ENCODE measurements at places on chromosomes 4 and X.

DNA sequence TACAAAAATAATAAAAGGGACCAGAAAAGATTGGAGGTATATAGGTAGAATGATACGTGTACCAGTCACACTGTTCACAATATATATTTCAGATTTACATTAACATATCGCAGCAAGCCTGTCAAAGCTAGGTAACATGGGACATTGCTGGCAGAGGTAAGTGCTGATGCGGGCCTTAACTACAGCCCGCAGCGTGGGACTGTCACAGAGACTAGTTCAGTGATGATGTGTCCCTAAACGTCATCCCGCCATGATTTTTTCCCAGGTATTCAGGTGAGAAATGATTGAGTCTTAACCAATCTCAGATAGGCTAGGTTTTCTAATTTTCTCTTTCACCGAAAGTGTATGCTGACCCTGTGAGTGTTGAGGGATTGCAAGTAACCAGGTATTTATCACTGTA, 7.8 kb upstream of the ATXN3L start:
- DNase-seq = no peak

DNA sequence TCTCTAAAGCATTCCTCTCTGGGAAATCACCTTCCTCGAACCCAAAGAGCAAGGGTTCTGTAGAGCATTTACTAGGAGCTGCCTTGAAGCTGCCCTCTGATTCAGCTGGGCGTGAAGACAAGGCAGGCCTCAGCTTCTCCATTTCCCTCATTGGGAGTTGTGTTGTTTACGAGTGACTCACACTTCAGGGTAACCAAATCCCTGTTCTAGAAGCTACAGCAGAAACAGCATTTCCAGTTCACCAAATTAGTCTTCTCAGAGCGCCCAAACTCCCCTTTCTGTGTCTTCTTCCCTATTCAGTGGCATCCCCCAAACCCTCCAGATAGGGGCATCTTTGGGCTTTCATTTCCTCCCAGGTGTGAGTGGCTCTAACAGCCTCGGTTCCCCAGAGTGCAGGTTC, 863 bp upstream of the XPNPEP2 start:
- no peak for DNase-seq

DNA sequence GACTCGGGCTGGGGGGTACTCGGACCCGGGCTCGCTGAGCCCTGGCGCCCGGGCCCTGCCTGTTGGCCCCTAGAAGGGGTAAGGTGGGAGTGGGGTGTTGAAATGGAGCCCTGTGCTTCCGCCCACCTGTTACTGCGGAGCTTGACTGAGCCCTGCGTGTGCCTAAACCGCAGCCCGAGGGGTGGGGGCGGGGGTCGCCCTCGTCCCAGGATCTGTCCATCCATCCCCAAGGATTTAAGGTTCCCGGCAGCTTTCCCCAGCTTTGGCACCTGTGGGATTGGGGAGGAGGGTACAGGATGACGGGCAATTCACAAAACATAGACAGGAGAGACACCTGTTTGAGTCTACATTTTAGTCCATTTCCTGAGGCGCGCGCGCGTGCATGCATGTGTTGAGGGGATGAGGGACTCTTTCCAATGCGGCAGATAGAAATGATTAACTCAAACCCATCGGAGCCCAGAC, 779 bp downstream of the GABRQ start:
- DNase-seq = no peak

DNA sequence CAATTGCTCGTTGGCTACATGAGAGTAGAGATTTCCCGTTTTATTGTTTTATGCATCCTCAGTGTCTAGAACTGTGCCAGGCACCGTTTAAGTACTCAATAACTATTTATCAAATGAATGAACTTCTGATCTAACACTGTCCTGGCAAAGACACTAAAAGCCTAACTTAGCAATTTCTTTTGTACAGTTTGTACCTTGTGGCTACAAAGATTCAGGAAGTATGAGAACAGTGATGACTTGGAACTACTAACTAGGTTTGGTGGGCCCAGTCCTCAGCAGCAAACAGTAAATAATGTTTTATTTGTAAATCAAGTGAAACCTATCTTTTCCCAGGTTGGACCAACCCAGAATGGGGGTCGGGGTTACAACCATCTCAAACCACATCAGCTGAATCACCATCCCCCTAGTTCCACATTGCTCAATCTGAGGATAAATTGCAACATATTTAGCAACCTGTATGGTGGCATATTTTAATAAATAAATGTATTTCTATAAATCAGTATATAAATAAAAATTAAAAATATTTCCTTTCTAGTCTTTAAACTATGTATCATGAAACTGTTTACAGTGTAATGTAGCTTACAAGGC, 12.3 kb upstream of the SCRG1 start:
- DNase-seq = no peak

DNA sequence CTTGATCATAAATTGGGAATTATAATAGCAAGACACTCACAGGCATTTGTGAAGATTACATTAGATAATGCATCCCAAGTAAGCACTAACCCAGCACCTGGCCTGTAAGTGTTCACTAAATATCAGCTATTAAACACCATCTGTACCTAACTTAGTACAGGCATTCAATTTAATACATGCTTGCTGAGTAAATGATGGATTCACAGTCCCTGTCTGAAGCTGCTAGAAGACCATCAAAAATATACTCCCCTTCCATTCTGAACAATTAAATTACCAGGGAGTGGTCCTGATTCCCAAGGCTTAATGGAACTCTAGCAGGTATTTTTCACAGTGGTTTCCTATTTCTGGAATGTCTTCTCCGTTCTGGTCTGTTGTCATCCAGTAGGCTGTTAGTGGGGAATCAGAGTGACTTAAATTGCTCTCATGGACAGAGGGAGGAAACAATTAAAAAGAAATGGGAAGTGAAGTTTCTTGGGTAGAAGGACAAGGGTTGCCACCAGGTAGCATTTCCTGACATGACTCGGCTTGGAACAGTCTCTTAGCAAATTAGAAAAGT, 233.9 kb downstream of the PTTG2 start:
- no peak for DNase-seq

- DNase-seq = no peak
These were observed 15.0 kb downstream of the BTK start for GRCh38 chrX:101370888-101371504.

- DNase-seq = no peak
These were observed 76.6 kb downstream of the HTRA3 start for GRCh38 chr4:8345946-8346814.

DNA sequence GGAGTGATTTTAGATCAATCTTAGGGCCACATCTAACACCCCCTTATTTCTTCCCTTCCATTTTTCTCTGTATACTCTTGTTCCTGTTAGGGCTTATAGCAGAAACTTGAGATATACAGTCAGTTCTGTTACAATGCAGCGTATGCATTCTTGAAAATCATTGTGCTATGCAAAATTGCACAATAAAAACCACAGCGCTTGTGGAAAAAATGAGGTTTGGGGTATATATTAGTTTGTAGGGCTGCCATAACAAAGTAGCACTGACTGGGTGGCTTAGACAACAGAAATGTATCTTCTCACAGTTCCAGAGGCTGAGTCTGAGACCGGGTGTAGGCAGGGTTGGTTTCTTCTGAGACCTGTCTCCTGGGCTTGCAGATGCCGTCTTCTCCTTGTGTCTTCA, 59.0 kb downstream of the WWC2 start:
- no peak for DNase-seq

GRCh38 chrX:132592880-132593279, 104.0 kb upstream of the MBNL3 start:
- no peak for DNase-seq

GRCh38 chr4:169313732-169314131, 43.0 kb upstream of the SH3RF1 start:
- DNase-seq = no peak

GRCh38 chrX:54043541-54044125, 640 bp downstream of the PHF8 start:
- DNase-seq = no peak

- DNase-seq = no peak
These were observed 156.6 kb downstream of the PPP3CA start for GRCh38 chr4:101190751-101191150.

DNA sequence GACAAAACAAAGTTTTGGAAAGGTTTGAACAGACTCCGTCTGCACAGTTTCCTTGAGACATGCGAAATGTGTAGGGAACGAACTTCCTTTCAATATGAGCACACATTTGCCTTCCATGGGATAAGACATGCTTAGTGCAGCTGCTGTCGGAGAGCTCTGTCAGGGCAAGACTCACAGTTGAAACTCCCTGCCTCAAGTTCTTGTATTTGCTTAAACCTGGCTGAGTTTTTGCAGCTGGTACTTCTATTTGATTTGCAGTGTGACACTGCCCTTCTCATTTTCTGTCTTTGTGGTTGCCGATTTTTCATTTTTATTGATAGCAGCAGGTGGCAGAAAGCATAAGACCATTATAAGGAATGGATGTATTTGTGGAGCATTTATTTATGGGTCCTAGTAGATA, 18.2 kb upstream of the RHOH start:
- no peak for DNase-seq

DNA sequence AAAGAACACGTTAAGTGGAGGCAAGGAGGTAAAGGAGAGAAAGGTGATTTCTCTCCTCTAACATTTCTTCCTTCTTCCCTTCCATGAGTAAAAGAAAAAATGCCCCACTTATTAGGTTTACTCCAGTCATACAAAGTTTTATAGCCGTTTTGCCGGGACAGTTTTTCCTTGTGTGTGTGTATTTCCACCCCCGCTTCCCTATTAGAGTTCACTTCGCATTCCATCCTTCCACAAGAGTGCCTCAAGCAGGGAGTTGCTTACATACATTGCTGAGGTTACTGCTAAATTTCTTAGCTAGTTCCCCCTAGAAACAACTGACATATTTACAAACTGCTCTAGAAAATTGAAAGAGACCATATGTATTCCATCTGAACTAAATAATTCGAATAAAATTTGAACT, 45.2 kb upstream of the BMP15 start:
- no peak for DNase-seq

- no peak for DNase-seq
These were observed 147.6 kb upstream of the TBC1D9 start for GRCh38 chr4:140903522-140904475.

GRCh38 chr4:37652747-37653527, 33.2 kb downstream of the RELL1 start:
- no peak for DNase-seq

DNA sequence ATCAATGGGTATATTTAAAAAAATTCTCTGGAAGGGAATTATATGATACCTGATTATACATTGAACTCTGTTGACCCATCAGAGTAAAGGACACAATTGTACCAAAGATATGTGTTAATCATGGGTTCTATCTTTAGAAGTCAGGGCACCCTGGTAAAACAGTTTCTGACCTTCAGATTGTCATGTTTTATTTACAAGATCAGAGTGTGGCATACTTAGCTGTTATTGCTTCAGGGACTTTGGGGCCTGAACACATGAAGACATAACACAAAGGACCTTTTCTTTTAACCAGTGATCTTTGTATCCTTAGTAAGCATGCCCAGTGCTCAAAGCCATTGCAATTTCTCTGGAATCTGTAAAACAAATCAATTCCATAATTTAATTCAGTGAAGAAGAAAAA, 204.8 kb upstream of the RPS6KA3 start:
- DNase-seq = no peak

GRCh38 chrX:79081895-79082512, 62.5 kb upstream of the GPR174 start:
- no peak for DNase-seq

- DNase-seq = no peak
These were observed 98.8 kb downstream of the CASK start for GRCh38 chrX:41824551-41824950.

GRCh38 chr4:126213996-126214395, 899.2 kb downstream of the FAT4 start:
- DNase-seq = no peak

- DNase-seq = no peak
These were observed 194.0 kb upstream of the NUDT6 start for GRCh38 chr4:123116412-123116811.

DNA sequence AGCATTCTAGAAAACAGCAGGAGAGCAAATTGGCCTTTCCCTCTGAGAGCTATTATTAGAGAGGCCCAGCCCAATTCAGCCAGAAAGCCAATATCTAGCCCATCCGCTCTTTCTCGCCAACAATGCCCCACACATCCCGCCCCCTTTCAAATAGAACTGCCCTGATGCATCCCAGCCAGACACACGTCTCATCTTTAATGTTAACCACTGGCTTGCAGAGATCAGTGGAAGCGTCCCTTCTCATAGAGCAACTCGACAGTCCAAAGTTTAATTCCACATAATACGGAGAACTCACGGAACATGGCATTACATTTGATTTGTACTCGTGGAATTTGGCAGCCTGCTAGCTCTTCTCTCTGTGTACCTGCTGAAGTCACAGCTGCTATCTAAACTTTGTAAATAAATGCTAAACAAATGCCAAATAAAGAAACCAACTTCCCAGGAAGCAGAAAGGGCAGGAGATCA, 304.4 kb downstream of the DHX15 start:
- no peak for DNase-seq

DNA sequence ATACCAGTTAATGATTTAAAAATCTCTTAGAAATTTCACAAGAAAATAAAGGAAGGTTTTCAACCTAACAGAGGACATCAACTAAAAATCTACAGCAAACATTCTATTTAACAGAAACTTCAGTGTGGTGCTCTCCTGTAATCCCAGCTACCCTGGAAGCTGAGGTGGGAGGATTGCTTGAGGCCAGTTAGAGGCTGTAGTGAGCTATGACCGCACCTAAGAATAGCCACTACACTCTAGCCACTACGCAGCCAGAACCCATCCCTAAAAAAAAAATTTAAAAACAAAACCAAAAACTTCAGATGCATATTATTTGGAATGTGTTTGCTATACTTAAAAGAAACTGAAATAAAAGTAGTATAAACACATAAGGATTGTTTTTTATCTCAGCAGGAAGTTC, 7.2 kb upstream of the FHIP1A start:
- no peak for DNase-seq

DNA sequence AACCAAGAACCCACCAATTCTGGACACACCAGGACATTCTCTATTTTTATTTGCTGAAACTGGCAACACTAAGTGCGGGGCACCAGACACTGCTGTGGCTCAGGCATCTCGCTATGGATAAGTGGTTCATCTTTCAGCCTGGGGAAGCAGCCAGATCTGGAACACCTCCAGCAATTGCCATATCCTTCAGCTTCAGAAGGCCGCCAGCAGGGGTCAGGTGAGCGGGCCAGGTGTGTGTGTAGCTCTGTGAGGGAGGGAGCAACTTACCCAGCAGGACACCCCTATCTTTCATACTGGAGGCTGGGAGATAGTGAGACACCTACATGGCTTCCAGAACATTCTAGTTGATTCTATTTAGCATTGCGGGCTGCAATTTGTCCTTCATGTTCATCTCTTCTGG, 57.0 kb upstream of the GBA3 start:
- DNase-seq = no peak

- no peak for DNase-seq
These were observed 6.0 kb upstream of the IL3RA start for GRCh38 chrX:1330605-1331004.

- DNase-seq = no peak
These were observed 14.2 kb downstream of the CHST7 start for GRCh38 chrX:46587753-46588171.

DNA sequence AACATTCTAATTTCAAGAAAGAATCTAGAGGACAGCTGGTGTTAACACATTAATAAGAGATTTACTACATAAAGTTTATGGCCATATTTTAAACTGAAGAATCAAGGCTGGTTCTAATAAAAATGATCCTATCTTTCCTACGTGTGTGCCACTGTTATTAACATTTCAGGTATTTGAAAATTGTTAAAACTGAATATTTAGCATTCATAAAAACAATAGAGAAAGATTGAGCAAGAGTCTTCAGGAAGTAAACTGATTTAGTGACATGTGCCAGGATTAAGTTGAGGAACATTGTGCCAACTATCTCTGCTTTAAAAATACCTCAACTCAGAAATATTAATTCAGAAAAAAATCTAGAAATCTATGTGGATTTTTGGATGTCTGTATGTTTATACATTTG, 810.1 kb downstream of the FAT4 start:
- no peak for DNase-seq

Data from cortex of kidney (tissue), 1 donor.